ENCODE measurements at places on chromosomes 16 and 17.

GRCh38 chr17:63436523-63437110 is 9.5 kb downstream of the CYB561 start:
- DNase-seq: no peak

DNA sequence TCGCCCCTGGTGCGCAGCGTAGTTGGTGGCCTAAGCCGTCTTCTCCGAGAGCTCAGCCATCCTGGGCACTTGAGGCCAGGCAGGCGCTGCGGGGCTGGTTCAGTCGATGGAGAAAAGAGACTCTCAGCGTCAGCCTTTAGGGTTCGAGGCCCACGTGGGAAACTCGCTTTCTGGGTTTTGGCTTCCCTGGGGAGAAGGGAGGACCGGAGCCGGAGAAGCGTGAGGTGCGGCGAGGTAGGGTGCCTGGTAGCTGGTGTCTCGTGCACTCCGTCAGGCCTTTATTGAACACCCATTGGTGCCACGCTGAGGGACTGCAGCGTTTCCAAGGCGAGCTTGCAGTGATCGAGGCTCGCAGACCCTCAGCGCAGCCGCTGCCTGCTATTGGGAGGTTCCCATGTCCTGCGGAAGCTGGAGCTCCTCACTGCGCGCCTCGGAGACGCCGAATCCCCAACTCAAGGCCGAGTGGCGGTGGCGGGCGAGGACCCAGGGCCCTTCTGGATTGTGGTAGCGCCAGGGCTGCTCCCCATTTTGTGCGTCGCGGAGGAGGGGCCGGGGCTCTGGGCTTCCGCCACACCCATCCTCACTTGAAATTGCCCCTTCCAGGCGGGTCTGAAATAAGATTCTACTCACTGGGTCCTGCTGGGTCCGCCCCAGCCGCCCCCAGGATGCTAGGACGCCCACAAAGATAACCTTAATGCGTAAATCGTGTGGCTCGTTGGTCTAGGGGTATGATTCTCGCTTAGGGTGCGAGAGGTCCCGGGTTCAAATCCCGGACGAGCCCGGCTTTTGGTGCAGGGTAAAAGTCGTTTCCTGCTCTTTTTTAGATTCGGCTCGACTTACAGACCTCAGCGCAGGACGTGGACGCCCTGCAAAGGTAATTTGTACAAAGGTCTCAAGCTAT is 1.2 kb downstream of the OR1F1 start:
- DNase-seq: no peak

DNA sequence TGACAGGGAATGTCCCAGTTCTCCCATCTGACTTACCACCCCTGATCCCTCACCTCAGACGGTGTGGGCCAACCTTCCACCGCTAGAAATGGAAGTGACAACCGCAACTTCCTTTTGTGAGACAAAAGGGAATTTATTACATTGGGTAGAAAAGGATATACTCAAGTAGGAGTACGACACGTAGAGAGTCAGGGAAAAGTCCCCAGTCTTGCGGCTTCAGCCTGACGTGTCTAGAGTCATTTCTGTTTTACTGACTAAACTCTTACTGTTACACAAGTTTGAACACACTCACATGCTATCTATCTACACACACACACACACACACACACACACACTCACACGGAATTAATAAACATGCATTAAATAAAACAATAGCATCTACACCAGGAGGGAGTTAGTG is 178.9 kb downstream of the COPRS start:
- peak; percentile 3 for DNase-seq

GRCh38 chr16:55760310-55761001 is 72.4 kb downstream of the CES1 start:
- DNase-seq: no peak

DNA sequence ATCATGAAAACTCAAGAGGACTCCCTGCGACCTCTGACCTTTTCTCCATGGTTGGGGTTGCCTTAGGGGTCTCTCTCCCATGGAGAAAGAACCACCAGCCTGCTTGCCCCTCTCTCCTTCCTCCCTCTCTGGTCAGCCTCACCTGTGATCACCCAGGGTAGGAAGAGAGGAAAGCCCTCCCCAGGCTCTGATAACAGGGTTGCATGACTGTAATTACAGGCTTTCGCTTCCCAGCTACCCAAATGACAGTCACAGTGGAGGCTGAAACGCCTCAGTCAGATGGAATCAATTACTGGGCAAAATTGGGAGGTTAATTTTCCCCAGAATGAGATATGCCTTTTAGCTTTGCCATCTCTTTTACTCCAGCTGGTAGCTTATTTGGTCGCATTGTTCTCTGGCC is 265.8 kb upstream of the SOX9 start:
- DNase-seq: no peak

DNA sequence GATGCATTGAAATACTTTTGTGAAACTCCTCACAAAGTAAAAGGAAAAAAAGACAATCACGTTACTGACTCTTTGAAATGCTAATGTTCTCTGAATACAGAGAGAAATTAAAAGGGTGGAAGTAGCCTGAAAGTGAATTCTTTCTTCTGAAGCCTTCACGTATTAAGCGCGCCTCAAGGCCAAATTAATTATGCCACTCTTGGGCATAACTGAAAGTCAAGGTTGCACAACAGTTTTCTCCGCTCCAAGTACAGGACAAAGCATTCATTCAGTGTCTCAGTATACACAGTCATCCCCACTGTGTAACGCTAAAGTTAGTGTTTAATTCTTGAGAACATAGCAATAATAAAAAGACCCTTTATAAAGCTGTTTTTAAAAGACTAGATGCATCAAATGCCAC is 21.5 kb downstream of the PARN start:
- DNase-seq: no peak

- no peak for DNase-seq
These were observed 10.9 kb upstream of the WSB1 start for GRCh38 chr17:27283060-27283459.

Data from CD4-positive, alpha-beta T cell treated with Interleukin-2 at 100 ng/mL for 4 hours (primary cell).